NCI-H1105 (cell line): ENCODE measurements at places on chromosomes 13 and 19.
A peak's percentile ranks its signal among the peaks of the same experiment; 100 is the strongest.

DNA sequence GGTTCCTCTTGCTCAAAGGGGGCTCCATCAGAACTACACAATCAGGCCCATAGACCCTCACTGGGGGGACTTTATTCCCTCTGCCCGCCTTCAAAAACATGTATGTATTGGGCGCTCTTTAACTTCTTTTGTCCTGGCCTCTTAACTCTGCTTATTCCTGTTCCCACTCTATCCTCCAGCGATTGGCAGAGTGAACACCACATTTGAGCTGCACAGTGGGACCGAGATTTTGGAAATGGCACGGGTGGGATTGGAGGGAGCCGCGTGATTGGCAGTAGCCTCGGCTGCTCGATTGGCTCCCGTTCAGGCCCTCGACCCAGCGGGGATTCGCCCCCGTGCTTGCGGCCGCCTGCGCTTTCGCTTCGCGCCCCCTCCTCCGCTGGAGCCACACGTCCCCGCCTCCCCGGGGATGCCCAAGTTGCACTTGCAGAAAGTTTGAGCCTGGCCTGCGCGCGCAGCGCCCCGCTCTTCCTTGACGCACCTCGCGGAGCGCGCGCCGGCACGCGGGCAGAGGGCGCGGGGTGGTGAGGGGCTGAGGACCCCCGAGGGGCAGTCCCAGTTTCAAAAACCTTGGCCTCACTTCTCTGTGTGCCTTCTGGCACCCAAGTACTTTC lies at the start of gene ZIC5:
TSS of gene ZIC5 (minus strand) at position 192 of the 614 bp plus-strand sequence. CDS start at position 28, 164 bp downstream.
- DNase-seq, result no peak

GRCh38 chr19:49999371-50000010 lies 25.7 kb downstream of the VRK3 start:
- peak; percentile 39 for DNase-seq

GRCh38 chr19:54248016-54248601 lies 5.5 kb upstream of the LILRA6 start:
- DNase-seq, result no peak

DNA sequence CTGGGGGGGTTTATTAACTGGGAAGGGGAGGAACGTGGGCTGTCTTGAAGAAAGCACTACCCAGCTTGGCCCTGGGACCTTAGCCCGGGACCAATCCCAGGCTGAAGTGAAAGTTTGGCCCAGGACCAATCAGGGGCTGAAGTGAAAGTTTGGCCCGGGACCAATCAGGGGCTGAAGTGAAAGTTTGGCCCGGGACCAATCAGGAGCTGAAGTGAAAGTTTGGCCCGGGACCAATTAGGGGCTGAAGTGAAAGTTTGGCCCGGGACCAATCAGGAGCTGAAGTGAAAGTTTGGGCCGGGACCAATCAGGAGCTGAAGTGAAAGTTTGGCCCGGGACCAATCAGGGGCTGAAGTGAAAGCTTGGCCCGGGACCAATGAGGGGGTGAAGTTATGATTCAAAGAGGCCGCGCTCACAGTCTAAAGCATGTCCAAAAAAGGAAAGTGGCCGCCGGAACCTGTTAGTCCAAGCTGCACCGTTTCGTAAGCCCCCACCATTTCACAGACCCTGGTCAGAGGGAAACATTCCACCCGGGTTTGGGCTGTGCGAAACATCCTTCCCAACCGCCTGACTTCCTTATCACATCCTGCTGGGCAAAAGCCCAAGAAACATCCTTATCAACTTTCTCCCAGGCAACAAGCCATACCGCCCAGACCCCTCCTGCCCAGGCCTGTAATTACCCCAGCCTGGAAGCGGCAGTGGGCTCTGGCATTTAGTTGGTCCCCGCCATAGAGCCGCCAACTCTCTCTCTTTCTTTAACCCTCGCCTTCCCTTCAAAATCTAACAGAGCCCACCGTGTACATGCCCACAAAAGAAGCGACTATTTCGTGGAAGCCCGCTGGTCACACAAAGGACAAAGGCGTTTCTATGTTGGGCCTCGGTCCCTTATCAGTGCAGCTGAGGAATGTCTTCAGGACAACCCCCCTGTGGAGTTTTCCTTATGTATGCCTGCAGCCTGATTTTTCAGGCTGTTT lies 1.1 kb downstream of the ZNF850 start:
- peak; percentile 32 for DNase-seq

- no peak for DNase-seq
Observed at GRCh38 chr19:3029065-3029923, at the start of gene TLE2. Gene TLE2 (minus strand): TSS chr19:3029280. CDS start chr19:3028904, 376 bp downstream.

GRCh38 chr13:28037399-28037798 lies 48.9 kb upstream of the URAD start:
- no peak for DNase-seq

GRCh38 chr19:8336660-8337059 lies 6.4 kb downstream of the KANK3 start:
- DNase-seq, result no peak

- no peak for DNase-seq
Observed at GRCh38 chr19:11495481-11495880, 10.2 kb downstream of the ZNF653 start.

- DNase-seq, result no peak
Observed at GRCh38 chr13:93552596-93552995, 326.0 kb downstream of the GPC6 start.

DNA sequence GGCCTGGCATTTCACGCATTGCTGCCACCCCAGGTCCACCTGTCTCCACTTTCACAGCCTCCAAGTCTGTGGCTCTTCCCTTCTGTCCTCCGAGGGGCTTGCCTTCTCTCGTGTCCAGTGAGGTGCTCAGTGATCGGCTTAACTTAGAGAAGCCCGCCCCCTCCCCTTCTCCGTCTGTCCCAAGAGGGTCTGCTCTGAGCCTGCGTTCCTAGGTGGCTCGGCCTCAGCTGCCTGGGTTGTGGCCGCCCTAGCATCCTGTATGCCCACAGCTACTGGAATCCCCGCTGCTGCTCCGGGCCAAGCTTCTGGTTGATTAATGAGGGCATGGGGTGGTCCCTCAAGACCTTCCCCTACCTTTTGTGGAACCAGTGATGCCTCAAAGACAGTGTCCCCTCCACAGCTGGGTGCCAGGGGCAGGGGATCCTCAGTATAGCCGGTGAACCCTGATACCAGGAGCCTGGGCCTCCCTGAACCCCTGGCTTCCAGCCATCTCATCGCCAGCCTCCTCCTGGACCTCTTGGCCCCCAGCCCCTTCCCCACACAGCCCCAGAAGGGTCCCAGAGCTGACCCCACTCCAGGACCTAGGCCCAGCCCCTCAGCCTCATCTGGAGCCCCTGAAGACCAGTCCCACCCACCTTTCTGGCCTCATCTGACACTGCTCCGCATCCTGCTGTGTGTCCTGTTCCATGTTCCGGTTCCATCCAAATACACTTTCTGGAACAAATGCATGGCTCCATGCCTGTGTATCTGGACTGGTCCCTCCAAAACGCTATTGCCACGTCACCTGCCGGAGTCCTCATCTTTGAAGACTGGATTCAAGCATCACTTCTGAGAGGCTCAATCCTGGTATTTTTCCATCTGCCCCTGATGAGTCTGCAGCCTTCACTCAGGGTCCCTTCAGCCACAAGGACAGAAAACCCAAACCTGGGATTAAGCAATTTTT lies 10.7 kb upstream of the DHDH start:
- DNase-seq, result no peak

- no peak for DNase-seq
Observed at GRCh38 chr19:19619181-19619848, 828 bp upstream of the PBX4 start.

- no peak for DNase-seq
Observed at GRCh38 chr13:50012396-50013169, 2.7 kb upstream of the KCNRG start.

- no peak for DNase-seq
Observed at GRCh38 chr13:65500481-65500880, 1729.7 kb downstream of the PCDH9 start.

GRCh38 chr19:45876411-45877197 lies 9.3 kb downstream of the IRF2BP1 start:
- DNase-seq, result no peak

GRCh38 chr19:10551698-10552301 lies 8.1 kb downstream of the ATG4D start:
- DNase-seq, result no peak

DNA sequence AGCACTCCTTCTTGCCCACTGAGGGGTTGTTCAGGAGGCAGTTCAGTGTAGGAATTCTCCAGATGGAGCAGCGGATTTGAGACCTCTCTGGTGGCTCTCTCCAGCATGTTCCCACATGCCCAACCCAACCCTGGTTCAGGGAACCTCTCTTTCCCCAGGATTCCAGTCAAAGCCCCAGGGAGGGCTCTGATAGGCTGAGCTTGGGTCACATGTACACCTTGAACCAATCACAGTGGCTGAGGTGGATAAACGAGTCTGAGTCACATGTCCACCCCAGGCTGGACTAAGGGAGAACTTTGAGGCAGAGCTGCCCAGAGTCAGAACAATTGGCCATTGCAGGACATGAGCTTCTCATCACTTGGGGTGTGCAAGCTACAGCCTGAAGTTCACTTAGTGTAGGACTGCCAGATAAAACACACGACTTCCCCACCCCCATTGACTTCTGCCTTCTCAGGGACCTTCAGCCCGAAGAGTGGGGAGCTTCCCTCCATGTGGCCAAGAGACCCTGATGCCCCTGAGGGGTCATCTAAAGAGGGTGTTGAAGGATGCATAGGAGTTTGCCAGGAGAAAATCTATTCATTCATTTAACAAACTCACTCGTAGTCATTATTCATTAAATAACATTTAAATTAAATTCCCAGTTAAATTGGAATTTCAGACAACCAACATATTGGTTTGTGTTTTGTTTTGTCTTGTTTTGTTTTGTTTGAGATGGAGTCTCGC lies 4.0 kb upstream of the MAST3 start:
- no peak for DNase-seq

DNA sequence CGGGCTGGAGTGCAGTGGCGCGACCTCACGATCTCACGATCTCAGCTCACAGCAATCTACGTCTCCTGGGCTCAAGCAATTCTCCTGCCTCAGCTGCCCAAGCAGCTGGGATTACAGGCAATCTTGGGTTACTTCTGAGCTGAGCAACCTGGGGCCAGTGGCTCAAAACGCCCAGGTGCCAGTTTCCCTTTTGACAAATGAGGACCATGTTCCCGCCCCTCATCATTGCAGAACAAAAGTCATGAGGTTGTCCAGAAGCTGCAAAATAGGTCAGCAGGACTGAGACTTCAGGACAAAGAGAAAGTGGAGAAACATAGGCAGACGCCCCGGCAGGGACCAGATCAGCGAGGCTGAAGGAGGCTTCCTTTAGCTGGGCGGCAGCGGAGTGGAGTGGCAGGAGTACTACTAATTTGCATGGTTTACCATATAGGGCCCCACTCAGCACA lies 3.3 kb upstream of the ADGRE5 start:
- DNase-seq, result no peak

DNA sequence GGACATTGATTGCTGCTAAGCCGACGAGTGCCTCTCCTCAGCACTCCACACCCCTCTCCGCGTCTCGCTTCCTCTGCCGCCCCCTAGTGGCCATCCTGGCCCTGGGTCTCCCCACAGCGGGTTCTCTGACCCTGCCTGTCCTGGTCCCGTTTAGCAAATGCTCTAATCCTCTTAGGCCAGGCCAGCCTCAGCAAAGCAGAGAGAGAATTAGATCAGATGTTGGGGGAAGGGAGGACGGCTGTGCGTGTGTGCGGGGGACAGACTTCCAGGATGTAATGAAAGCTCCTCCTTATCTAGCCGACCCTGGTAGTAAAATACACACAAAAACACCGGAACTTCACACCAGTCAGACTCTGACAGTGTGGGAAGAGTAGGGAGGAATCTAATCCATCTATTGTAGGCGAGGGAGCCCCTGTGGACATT lies 4.5 kb downstream of the TPRX2 start:
- DNase-seq, result peak; percentile 73

- DNase-seq, result no peak
Observed at GRCh38 chr19:16654627-16655026, 5.3 kb downstream of the SMIM7 start.

GRCh38 chr19:1122972-1123363 lies 19.2 kb downstream of the GPX4 start:
- DNase-seq, result no peak

DNA sequence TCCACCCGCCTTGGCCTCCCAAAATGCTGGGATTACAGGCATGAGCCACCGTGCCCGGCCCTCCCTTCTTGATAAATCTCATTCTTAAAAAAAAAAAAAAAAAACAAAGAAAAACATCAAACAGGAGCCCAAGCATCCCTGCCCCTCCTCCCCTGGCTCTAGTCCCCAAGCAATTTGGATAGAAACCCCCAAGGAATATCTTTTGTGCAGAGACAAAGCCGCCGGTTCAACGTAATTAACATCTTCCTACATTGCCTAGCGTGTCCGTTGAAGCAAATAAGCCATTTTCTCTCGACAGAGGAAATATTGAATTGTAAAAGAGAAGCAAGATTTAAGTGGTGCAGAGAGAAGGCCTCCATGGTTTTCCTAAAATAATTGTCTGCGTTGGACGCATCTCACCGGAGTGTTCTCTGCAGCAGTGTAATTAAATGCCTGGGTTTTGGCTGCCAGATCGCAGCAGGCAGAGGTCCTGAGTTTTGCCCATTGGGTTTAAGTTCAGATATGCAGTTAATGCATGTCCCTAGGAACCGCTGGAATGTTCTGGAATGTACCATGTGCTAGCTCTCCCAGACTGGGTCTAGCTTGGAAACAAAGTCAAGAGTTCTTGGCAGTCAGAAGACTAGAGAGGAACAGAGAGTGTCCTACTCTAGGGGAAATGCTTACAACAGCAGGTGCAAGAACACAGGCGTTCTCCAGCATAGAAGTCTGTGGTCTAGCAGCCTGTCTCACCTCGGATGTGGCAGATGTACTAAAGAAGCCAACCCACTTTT lies 30.8 kb downstream of the PIN1 start:
- no peak for DNase-seq

GRCh38 chr13:74219566-74219965 lies 85.4 kb upstream of the KLF12 start:
- no peak for DNase-seq

- DNase-seq, result no peak
Observed at GRCh38 chr19:22622901-22623840, 11.0 kb upstream of the ZNF492 start.

- no peak for DNase-seq
Observed at GRCh38 chr19:42693760-42694350, 46.4 kb downstream of the PSG3 start.

GRCh38 chr19:12364391-12365235 lies 870 bp downstream of the ZNF442 start:
- DNase-seq, result no peak

DNA sequence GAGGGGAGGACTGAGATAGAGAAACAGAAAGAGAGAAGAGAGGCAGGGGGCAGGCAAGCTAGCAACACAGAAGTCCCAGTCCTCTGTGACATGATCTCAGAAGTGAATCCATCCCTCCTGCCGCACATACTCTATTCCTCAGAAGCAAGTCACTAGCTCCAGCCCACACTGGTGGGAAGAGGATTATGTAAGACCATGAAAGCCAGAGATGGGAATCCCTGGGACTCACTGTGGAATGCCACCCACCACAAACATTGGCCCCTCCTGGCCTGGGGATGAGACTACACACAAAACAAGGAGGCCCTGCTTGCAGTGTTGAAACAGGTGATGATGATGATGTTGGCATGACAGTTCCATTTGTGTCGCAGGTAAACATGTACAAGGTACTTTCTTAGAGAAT lies 419.9 kb downstream of the IRS2 start:
- no peak for DNase-seq
